ENCODE measurements at places on chromosomes 2 and 18.

GRCh38 chr2:148546270-148546669 lies 98.3 kb upstream of the EPC2 start:
- no peak for DNase-seq

DNA sequence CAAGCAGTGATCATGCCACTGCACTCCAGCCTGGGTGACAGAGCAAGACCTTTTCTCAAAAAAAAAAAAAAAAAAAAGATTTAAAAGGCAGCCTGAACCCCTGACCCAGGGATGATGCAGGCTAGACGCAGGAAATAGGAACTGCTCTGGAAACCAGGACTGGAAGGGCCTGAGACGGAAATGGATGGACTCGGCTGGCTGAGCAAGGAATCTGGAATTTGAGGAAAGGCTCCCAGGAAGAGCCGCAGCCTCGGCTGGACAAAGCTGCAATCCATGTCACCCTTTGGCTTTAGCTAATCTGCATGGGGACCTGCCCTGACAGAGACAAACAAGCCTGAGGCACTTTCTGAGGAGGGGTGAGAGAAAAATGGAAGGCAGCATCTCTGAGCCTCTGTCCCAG lies 55.0 kb upstream of the DAPL1 start:
- no peak for DNase-seq

DNA sequence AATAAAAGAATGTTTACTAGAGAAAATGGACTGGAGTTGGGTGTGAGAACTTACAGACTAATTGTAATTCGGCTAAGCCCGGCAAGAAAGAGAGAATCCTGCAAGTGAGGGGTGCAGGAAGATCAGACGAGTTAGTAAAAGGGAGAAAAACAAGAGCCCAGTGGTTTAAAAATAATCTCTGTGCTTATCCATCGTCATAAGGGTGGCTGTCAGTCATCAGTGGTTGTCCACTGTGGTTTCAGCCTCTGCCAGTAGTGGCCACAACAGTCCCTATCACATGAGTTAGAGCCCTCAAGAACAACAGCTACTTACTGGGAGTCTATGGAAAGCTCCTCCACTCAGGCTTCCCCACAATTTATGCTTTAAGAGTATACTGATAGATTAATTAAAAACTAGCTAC lies 239.8 kb downstream of the SETBP1 start:
- DNase-seq: no peak

DNA sequence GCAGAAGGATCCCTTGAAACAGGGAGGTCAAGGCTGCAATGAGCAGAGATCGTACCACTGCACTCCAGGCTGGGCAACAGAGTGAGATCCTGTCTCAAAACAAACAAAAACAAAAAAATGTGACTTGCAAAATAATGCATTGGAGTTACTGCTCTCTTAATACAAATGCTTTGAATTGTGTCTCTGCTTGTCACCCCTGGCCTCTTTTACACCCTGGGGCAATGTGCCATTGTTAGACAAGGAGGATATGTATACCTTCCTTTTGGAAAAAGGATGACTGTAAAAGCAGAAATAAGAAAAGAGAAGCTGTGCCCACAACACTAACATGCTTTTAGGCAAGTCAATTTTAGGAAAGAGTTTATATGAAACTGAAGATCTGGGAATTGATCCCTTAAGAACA lies 20.8 kb upstream of the C2orf74 start:
- DNase-seq: no peak

DNA sequence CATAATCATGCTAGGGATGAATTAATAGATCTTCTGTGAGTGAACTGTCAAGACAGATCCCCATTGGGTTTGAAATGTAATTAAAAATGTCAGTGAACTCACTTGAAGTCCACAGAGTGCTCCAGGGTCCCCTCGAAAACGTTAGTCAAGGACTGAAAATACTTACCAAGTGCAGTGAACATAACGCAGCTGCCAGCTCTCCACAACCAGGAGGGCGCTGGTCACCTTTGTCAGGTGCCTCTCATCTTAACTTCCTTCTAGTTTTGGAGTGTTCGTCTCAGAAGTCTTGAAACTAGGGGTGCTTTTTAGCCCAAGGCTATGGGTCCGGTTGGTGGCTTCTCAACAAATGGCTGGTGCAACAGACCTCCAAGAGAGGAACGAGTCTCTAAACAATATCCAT lies 70.7 kb downstream of the NCK2 start:
- no peak for DNase-seq

DNA sequence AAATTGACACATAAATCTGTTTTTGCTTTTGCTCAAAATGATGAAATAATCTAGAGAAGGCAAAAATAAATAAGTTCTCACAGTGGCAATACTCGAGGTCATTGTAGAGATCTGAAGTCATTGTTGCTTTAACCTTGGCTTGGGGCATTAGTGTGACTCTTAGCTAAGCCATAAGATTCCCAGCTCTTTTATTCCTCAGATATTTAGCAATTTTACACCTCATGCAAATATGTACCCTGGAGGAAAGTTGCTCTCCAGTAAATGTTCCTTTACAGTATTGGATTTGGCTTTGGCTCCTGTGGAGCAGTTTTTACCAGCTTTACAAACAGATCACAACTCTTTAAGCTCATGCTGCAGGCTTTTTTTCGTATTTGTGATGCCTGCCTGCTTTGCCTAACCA lies 134.2 kb upstream of the NABP1 start:
- no peak for DNase-seq

DNA sequence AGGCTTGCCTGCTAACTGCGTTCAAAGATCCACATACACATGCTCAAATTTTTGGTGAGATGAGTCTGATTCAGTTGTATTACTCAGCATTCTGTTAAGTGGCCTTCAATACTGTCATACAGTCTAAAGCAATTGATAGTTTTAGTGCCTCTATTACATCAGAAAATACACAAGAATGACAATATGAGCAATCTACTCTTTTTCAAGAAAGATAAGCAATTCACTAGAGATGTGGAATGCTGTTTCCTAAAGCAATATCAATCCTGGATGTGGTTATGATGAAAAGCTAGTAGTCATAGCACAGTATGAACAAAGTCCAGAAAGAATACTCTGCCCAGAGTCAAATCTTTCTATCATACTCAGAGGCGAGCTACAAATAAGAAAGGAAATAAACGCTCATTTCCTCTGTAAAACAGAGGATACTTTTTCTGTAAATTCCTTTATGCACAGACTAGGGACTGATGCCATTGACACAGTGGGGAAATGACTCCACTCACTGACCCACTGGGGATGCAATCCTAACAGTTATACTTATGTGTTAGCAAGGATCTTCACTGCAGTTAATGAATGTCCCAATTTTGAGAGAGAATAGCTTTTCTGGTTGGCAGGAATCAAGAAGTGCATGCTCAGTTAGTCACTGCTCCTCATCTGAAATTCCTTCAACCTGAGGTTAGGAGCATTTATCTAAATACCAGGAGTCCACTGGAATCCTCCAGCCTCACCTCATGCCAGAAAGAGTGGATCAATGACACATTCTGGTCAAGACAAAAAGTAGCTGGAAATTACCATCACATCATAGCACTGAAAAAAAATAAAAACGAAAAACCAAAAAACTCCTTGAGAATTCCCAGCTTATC lies 83.3 kb downstream of the PDE11A start:
- no peak for DNase-seq

DNA sequence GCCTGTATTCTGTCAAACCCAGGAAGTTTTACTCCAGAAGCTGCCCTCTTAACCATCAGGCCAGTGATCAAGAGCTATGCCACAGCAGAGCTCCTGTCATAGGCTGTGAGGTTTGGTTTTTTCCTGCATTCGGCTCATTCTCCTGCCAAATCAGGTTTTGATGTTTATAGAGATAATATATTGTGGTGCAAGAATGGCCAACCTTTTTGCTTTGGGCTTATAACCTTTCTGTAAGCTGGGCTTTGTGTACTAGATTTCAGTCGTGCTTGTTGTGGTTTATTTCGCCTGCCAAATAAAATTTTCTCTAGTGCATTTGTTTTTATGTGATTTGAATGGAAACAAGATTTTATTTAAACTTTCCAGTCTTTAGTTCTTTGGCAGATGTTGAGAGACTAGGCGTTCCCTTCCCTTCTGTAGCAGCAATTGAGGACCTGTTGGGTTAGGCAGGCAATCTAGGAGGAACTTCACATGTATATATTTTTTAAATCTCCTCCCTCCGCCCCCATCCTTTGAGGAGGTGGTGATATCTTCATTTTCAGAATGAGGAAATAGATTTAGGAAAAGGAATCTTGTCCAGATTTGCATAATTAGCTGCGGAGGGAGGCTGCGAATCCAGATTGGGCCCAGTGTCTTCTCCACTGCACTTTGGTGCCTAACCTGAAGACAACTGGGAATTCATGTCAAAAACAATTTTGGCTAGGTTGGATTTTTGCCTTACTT lies 2.6 kb downstream of the KDM3A start:
- DNase-seq: no peak

GRCh38 chr2:43105586-43106558 lies 120.5 kb downstream of the ZFP36L2 start:
- no peak for DNase-seq

GRCh38 chr2:36677996-36678605 lies 18.4 kb upstream of the VIT start:
- DNase-seq: no peak

DNA sequence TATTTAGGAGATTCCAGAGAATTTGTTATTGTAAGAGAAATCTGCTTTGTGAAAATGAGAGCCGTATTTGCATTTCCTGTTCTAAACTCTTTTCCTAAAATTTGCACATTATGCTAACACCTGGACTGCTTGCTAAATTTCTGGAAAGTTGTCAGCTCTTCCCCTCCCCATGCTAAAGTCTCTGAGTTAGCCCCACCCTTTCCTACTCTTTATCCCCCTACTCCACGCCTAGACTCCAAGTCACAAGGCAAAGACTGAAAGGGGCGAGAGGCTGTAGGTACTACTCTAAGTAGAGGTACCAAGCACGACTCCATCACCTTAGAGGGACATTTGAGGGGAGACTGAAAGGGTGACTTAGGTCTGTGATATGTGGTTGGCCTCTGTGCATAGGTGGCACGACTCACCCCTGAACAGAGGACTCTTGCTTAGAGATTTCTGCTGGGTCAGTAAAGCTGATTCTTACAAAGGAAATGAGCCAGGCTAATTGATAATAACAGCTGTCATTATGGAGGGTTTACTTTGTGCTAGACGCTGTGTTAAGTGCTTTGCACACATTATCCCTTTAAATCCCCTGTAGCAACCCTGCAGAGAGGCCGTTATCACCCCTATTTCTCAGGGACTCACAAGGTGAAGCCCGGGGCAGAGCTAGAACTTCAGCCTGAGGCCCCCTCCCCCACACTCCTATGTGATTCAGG lies 373.5 kb downstream of the EN1 start:
- DNase-seq: no peak
